ENCODE measurements at places on chromosomes 13 and 19. TPM values are rescaled to one million over a fixed set of nuclear protein-coding genes. Genes with fewer than 3 reads are reported as not detected.

Gene ALG5
- 1.2 TPM for total RNA-seq

Gene SGCG
- total RNA-seq, result not detected

Gene CGB2
- not detected for total RNA-seq

Gene FFAR1
- total RNA-seq, result not detected

Gene CGB7
- not detected for total RNA-seq

Gene FARSA
- 51.9 TPM for total RNA-seq

Gene EHD2
- total RNA-seq, result 36.2 TPM
